NCI-H1105 treated with DMSO at 0.1 percent for 48 hours (cell line): ENCODE measurements at places on chromosomes 3 and 15.

DNA sequence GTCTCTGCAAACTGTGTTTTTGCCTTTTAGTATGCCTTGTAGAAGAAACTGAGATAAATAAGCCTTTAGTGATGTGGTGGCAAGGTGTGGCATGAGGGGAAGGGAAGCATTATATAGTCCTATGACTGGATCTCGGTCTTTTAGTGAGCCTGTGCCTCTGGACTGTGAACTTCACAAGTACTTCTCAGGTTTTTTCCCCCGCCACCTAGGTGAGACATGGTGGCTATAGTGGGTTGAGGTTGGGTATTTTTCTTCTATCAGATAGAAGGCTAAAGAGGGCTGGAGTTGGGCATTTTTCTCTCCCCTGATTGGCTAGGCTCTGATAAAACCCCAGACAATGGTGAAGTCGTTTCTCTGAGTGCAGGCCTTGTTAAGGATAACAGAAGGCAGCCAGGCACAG is 38.7 kb upstream of the ZFAND6 start:
- DNase-seq = no peak

- no peak for DNase-seq
Observed at GRCh38 chr15:34810443-34811129, 15.2 kb upstream of the ACTC1 start.

- peak; percentile 96 for DNase-seq
Observed at GRCh38 chr15:99123713-99124451, 19.0 kb downstream of the SYNM start.

DNA sequence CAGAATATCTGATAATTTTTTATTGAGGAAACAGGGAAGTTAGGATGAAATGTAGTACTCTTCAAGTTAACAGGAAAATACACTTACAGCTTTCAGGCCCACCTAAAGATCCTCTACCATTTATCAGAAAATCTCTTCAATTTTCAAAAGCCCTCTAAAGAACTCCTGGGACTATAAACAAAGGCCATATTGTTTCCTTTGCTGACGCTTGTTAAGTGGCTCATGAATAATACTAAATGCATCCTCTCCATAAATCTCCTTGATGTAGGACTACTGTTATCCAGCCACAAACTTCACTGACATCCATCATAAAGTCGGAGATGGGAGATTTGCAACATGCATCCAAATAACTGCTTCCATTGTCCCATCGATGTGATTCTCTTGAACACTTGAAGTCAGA is 326.5 kb downstream of the ZIC1 start:
- peak; percentile 11 for DNase-seq

DNA sequence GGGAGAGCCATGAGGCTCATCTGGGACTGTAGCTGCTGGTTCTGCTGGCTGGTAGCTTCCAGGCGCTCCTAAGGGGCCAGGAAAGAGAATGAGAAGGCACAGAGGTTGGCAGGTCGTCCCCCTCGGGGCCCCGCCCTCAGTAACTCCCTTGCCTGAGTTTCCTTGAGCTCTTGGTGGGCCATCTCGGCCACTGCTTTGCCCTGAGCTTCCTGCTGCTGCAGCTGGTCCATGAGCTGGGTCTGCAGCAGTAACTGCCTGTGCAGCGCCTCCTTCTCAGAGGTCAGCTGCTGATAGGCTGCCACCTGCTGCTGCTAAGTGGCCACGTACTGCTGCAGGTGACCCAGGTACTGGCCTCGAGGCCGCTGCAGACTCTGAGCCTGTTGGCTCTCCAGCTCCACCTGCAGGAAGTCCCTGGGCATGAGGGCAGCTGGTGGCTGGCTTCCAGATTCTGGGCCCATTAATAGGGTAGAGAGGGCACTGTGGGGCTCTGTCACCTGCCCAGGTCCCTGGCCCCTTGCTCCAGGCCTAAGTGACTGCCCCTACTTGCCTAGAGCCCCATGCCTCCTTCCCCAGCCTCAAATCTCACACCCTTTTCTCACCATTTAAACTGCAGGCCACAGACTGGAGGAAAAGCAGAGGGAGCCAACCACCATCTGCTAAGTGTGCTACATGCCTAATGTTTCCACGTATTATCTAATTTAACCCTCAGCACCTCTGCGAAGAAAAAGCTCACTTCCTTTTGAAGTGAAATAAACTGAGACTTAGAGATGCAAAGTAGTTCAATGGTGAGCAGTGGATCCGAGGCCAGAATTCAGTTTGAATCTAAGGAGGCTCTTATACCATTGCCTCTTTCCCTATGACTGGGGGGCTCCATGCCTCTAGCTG is 10.8 kb upstream of the VPS33B start:
- DNase-seq = peak; percentile 65

GRCh38 chr3:126961191-126961790 is 21.6 kb upstream of the PLXNA1 start:
- no peak for DNase-seq
